Endothelial cell (in vitro differentiated cells): ENCODE measurements at places on chromosomes 5 and 9.

DNA sequence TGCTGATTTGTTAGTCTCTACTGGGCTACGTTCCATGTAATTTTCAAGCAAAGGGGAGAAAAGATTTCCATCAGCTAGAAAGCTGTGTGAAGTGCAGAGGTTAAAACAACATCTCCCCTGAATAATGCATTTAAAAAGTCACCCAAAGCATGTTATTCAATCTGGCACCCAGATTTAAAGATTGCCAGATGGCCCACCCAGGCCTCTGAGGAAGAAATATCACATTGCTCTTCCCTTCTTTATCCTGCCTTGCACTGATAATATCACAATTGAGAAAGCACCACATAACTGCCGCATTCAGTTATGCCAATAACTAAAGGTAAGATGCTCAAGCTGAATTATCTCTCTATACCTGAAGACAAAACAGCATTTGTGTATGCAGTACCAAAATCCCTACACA is 119.4 kb upstream of the PUM3 start:
- H3K4me3 ChIP-seq: no peak overlapping the region
- DNase-seq: no peak
- H3K4me1 ChIP-seq: no peaks in the 10 kb centered on the region

GRCh38 chr5:124716169-124716568 is 30.3 kb downstream of the ZNF608 start:
- H3K4me1 ChIP-seq: peaks cover 49% of the 10 kb centered on the region
- H3K36me3 ChIP-seq: peaks cover 16% of the 10 kb centered on the region
- no peak overlapping the region for H3K27ac ChIP-seq
- H3K27me3 ChIP-seq: peaks cover 4% of the 10 kb centered on the region

- H3K4me3 ChIP-seq: no peak overlapping the region
- no peaks in the 10 kb centered on the region for H3K36me3 ChIP-seq
- no peak for DNase-seq
- H3K27ac ChIP-seq: no peak overlapping the region
- H3K4me1 ChIP-seq: no peaks in the 10 kb centered on the region
Measured at GRCh38 chr5:158212917-158213316, 354.0 kb upstream of the CLINT1 start.

DNA sequence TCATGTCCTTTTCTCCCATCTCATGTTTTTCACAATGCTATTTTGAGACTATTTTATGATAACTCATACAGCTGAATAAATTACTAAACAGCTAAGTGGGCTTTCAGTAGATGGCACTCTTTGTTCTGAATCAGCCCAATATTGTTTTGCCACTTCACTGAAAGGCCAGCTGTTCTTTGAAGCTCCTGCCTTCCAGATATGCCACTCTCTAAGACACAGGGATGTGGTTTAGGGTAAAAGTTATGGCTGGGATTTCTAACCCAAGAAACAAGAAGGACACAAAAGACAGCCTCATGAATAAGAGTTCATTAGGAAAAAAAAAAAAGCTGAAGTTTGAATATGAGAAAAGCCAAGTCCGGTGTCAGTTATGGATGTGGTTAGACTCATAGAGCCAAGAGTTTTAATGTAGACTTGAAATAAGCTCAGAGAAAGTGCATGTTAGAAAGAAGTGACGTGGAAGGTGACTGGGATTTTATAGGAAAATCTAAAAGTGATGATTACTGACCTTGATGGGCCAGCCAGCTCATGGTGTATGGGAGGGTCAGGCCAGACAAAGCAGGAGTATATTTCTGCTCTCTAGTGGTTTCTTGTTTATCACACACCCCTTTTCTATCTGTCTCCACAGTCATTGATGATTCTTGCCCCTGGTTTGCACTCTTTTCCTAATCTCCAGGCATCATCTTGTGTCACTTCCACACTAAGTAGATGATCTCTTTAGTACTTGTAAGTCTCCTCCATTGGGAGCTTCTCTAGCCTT is 488.5 kb downstream of the NR2F1-AS1 start:
- no peak overlapping the region for H3K4me3 ChIP-seq
- DNase-seq: no peak
- peaks cover 1% of the 10 kb centered on the region for H3K27me3 ChIP-seq
- H3K4me1 ChIP-seq: peaks cover 5% of the 10 kb centered on the region
- H3K27ac ChIP-seq: no peak overlapping the region

DNA sequence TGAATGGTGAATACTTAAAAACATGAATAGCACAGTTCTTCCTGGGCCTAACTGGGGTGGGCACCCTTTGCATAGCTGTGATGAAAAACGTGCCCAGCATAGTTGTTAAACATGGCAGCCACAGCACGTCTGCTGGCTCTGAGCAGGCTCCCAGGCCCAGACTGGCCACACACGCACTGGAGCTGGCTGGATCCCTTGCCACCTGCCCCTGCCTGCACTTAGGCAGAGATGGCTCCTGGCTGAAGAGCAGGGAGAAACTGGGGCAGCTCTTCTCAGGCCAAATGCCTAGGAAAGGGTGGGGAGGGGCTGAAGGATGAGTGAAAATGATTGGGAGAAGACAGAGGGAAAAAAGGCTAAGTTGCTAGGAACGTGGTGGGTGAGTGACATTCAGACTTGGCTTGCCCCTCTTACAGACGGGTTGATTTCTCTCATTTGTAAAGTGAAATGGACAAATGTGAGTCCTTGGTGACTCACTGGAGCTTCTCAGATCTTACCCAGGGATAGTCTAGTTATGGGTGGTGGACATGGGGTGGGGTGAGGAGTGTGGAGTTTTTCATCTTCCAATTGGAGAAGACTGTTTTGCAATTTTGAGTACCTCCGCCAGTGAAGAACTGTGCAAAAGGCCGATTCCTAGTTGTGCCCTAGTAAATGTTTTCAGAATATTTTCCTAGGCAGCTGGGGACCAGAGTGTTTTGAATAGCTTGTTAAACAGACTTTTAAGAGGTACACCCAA is 42.4 kb downstream of the TRIO start:
- peaks cover 51% of the 10 kb centered on the region for H3K4me1 ChIP-seq
- DNase-seq: no peak
- H3K36me3 ChIP-seq: no peaks in the 10 kb centered on the region
- no peak overlapping the region for H3K4me3 ChIP-seq
- H3K27ac ChIP-seq: peak overlapping the region; percentile 45

DNA sequence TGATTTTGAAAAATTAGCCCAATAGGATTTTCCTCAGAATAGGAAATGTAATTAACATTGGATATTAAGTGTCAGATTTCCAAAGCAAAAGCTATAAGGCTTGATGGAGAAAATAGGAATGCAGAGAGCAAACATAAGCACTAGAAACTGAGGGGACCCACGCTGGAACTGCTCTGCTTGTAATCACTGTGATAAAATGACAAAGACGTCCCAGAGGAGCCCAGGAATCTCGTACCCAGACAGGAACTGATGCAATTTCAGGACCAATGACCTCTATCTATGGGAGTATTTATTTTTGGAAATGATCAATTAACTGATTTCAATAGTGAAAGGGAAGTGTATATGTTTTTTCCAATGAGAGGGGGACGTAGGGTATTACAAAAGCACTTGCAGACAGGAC is 714.5 kb upstream of the WWC1 start:
- no peaks in the 10 kb centered on the region for H3K27me3 ChIP-seq
- DNase-seq: no peak
- peaks cover 7% of the 10 kb centered on the region for H3K4me1 ChIP-seq
- H3K27ac ChIP-seq: no peak overlapping the region
- H3K4me3 ChIP-seq: no peak overlapping the region

DNA sequence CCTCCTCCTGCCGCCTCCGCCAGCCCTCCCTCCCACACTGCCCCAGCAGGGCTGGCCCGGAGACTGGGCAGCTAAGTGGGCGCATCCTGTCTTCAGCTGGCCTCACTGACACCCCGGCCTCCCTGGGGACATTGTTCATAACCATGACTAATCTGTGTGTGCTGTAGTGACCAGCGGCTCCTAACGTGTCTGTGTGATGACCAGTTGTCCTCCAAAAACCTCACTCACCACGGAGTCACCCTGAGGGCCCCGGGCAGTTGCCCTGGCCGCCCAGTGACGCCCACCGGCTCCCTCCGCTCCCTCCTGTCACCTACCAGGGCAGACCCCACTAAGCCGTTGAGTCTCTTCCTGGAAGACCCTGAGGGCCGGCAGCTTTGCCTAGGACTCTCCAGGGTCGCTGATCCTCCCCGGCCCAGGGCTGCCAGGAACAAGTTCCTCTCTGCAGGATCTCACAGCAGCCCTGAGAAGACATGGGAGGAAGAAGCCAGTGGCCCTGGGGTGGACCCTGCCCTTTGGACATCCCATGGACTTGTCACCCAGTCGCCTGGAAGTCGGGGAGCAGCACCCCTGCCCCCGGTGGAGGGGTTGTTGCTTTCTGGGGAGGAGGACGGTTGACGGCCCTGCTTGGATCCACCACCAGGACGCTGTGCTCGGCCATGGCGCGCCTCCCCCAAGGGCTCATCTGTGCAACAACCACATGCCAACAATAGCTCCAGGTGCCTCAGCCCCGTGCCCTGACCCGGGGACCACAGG is 110.2 kb upstream of the LMX1B start:
- H3K36me3 ChIP-seq: no peaks in the 10 kb centered on the region
- no peak for DNase-seq
- no peak overlapping the region for H3K27ac ChIP-seq
- H3K27me3 ChIP-seq: peaks cover 10% of the 10 kb centered on the region
- peaks cover 6% of the 10 kb centered on the region for H3K4me1 ChIP-seq
- H3K4me3 ChIP-seq: no peak overlapping the region

DNA sequence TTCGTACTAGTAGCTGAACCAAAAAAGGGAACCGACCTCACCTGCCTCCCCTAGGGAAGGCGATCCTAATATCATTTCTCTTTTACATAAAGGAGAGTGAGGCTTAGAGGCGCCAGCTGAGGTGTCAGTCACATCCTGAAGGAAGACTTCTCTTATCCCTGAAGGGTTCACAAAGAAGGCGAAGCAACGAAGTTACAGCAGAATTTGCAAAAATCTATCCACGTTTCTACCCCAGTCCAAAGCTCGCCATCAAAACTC is 598 bp upstream of the KIAA1191 start:
- no peak for DNase-seq
- H3K36me3 ChIP-seq: peaks cover 14% of the 10 kb centered on the region
- peaks cover 8% of the 10 kb centered on the region for H3K4me1 ChIP-seq

GRCh38 chr5:69271376-69271775 is 36.7 kb downstream of the CDK7 start:
- peaks cover 3% of the 10 kb centered on the region for H3K36me3 ChIP-seq
- peaks cover 2% of the 10 kb centered on the region for H3K27me3 ChIP-seq
- no peak for DNase-seq
- H3K27ac ChIP-seq: no peak overlapping the region

GRCh38 chr5:112594095-112594850 is 143.4 kb upstream of the APC start:
- no peaks in the 10 kb centered on the region for H3K36me3 ChIP-seq
- no peak overlapping the region for H3K27ac ChIP-seq
- peaks cover 2% of the 10 kb centered on the region for H3K27me3 ChIP-seq
- DNase-seq: no peak
- H3K4me3 ChIP-seq: peak overlapping the region; percentile 40

DNA sequence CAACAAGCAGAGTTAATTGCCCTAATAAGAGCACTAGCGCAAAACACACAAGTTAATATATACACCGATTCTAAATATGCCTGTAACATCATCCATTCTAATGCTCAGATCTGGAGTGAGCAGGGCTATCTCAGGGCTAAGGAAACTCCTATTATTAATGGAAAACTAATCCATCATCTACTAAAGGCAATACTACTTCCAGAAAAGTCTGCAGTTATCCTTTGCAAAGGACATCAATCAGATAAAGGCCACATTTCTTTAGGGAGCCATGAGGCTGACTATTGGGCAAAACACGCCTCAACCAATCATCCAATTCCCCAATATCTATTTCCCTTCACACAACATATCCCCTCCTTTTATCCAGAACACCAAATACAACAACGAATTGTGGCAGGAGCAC is 1032.3 kb upstream of the NUDT12 start:
- H3K27me3 ChIP-seq: no peaks in the 10 kb centered on the region
- H3K4me1 ChIP-seq: no peaks in the 10 kb centered on the region
- no peaks in the 10 kb centered on the region for H3K36me3 ChIP-seq
- H3K27ac ChIP-seq: no peak overlapping the region

DNA sequence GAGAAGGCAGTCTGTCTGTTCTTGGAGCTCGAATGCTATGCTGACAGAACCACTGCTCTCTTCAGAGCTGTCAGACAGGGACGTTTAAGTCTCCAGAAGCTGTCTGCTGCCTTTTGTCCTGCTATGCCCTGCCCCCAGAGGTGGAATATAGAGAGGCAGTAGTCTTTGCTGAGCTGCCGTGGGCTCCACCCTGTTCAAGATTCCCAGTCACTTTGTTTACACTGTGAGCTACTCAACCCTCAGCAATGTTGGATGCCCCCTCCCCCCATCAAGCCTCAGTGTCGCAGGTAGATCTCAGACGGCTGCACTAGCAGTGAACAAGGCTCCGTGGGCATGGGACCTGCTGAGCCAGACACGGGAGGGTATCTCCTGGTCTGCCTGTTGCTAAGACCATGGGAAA is 344.2 kb downstream of the TMEM161B start:
- DNase-seq: no peak
- peaks cover 5% of the 10 kb centered on the region for H3K4me1 ChIP-seq
- H3K36me3 ChIP-seq: no peaks in the 10 kb centered on the region
- no peak overlapping the region for H3K4me3 ChIP-seq
- no peak overlapping the region for H3K27ac ChIP-seq
- no peaks in the 10 kb centered on the region for H3K27me3 ChIP-seq

- no peaks in the 10 kb centered on the region for H3K27me3 ChIP-seq
- H3K27ac ChIP-seq: no peak overlapping the region
- no peaks in the 10 kb centered on the region for H3K36me3 ChIP-seq
- H3K4me1 ChIP-seq: no peaks in the 10 kb centered on the region
- H3K4me3 ChIP-seq: no peak overlapping the region
- DNase-seq: no peak
Measured at GRCh38 chr5:161602736-161603135, 56.2 kb upstream of the GABRB2 start.

GRCh38 chr5:17081142-17081541 is 136.3 kb upstream of the BASP1 start:
- no peaks in the 10 kb centered on the region for H3K36me3 ChIP-seq
- no peak overlapping the region for H3K27ac ChIP-seq
- DNase-seq: no peak

- no peak overlapping the region for H3K27ac ChIP-seq
- peak overlapping the region; percentile 72 for H3K4me3 ChIP-seq
- H3K4me1 ChIP-seq: peaks cover 19% of the 10 kb centered on the region
- no peaks in the 10 kb centered on the region for H3K36me3 ChIP-seq
- peaks cover 13% of the 10 kb centered on the region for H3K27me3 ChIP-seq
- DNase-seq: peak; percentile 61
Measured at GRCh38 chr9:91948597-91949391, 1.2 kb downstream of the ROR2 start.

GRCh38 chr5:89451263-89451662 is 568.3 kb upstream of the MEF2C start:
- no peaks in the 10 kb centered on the region for H3K4me1 ChIP-seq
- no peak for DNase-seq
- H3K4me3 ChIP-seq: no peak overlapping the region
- no peaks in the 10 kb centered on the region for H3K36me3 ChIP-seq
- H3K27ac ChIP-seq: no peak overlapping the region

GRCh38 chr5:122304471-122305215 is 7.4 kb upstream of the SNCAIP start:
- peaks cover 35% of the 10 kb centered on the region for H3K4me1 ChIP-seq
- no peak overlapping the region for H3K4me3 ChIP-seq
- no peak for DNase-seq
- peaks cover 3% of the 10 kb centered on the region for H3K27me3 ChIP-seq

- peak; percentile 72 for DNase-seq
- no peak overlapping the region for H3K4me3 ChIP-seq
Measured at GRCh38 chr5:35777358-35778087, 79.2 kb upstream of the IL7R start.
